ENCODE measurements at places on chromosomes 7 and 10.

DNA sequence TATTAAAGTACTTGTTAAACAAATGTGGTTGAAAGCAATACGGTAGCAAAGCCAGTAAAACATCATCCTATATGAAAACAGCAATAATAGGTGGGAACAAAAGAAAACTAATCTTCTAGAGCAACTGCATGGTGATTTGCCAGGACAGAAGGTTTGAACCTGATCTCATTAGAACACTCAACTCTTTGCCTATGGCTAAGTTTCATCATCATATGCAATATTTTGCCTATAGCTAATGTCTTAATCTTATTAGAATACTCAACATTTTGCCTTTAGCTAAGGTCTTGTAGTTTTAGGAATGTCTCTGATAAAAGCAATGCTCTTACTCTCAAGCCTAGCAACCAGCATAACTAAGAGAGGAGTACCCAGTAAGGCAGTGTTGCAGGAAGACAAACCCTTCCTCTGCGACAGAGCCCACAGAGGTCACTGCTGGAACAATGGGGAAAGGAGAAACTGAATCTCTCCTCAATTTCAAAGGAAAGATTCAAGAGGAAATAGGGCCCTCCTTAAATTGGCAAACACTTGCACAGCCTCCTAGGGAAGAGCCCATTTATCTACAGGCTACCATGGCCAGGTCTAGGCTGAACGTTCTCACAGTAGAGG is 38.3 kb downstream of the CADPS2 start:
- DNase-seq, result no peak

DNA sequence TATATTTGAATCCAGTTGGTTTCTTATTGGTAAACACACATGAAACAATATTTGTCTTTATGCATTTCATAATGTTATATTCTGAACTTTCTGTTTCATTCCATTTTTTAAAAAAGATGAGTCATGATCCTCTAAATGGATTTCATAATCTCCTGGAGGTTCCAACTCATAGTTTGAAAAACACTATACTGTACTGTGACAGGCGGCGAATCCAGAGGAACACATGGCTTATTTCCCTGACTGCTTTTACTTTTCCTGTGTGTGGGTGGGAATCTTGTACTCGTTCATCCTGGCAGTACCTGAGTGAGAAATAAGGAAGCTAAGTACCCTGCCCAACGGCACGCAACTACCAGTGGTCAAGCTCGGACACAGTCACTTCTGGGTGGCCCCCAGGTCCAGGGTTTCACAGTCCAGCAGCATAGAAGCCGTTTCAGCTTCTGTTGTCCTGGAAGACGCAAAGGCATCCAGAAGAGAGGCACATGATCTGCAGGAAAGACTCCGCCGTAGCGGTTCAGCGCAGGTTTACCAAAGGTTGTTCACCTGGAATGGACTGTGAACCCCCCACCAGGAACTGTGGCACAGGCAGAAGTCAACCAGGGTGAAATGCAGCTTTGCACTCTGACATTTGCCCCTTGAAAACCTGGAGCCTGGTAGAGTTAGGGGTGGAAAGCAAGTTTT is 117.7 kb downstream of the CCNY start:
- DNase-seq, result no peak

DNA sequence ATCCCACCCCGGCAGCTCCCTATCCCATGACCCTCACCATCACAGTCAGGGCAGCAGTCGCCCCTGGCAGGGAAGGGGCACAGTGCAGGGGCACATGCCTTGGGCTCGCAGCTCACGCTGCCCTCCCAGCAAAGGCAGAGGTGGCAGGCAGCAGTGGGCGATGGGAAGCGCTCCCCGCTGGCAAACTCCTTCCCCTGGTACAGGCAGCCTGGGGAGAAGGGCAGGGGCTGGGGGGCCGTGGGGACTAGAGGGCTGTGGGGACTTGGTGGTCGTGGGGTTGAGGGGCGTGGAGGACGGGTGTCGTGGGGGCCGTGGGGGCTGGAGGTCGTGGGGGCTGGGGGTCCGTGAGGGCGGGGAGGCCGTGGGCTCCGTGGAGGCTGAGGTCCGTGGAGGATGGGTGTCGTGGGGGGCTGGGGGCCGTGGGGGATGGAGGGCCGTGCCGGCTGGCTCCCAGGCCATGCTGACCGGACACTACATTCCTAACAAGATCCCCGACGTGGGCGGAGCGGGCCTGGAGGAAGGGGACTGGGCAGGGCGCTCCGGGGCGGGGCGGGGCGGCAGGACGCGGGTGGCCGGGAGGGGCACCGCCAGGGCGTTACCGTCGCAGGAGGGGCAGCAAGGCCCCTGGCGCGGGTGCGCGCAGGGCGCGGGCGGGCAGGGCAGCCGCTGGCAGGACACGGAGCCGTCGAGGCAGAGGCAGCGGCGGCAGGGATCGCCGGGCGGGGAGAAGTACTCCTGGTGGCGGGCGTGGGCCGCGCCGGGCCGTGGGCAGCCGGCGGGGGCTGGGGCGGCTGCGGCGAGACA is 20.0 kb downstream of the KCP start:
- DNase-seq, result no peak

DNA sequence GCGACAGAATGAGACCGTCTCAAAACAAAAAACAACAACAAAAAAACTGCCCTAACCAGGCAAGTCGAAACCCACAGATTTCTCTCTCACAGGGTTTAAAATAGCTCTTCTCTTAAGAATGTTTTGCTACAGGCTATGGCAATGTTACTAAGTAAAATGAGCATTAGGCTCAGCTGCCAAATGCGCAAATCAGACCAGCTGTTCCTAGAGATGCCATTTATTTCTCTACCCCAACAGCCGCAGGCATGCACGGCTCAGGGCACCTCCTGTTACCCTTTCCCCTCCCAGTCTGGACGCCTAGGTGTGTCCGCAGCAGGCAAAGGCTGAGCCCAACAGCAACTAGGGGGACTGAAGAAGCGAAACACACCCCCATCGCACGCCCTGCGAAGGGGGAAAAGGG is 168.3 kb upstream of the MBL2 start:
- DNase-seq, result no peak

- DNase-seq, result no peak
Observed at GRCh38 chr10:76942628-76943416, 694.8 kb downstream of the KCNMA1 start.

- no peak for DNase-seq
Observed at GRCh38 chr10:112395809-112396530, 22.1 kb downstream of the ACSL5 start.
